ENCODE measurements at places on chromosomes 5 and 9.

GRCh38 chr5:65204966-65205365 lies 276.8 kb downstream of the ADAMTS6 start:
- DNase-seq, result no peak

GRCh38 chr9:86405926-86406325 lies 51.7 kb upstream of the TUT7 start:
- DNase-seq, result no peak

DNA sequence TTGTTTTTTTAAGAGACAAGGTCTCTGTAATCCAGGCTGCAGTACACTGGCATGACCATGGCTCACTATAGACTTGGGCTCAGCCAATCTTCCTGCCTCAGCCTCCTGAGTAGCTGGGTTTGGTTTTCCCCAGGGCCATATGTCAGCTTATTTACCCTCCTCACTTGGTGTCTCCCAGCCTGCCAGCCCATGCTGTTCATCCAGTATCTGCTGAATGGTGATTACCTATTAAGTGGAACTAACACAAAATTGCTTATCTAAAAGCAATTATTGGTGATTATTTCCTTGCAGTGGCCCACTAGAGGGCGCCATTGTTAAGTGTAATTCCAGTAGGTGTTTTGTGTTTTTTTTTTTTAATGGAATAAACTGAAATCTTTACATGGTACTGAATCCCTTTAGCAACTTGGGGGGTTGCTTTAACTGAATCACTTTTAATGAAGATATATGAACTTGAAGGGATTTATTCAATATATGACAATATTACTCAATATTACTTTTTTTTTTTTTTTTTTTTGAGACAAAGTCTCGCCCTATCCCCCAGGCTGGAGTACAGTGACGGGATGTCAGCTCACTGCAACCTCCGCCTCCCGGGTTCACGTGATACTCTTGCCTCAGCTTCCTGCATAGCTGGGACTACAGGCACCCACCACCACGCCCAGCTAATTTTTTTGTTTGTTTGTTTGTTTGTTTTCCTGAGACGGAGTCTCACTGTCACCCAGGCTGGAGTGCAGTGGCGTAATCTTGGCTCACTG lies 13.8 kb downstream of the EXOSC2 start:
- peak; percentile 53 for DNase-seq

- DNase-seq, result no peak
Observed at GRCh38 chr5:38831909-38832308, 13.9 kb upstream of the OSMR start.

DNA sequence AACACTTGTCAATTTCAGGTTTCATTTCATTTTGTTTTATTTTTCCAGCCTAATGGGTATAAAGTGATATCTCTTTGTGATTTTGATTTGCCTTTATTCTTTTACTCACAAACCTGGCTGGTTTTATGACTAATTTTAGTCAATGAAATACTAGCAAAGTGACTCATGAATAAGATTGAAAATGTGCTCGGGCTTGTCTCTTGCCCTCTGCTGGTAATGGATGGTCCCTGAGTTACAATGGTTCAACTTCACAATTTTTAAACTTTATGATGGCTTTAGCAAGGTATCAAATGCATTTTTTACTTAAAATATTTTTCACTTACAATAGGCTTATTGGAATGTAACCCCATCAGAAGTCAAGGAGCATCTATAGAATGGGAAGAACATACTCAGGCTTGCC lies 431.4 kb upstream of the CCNG1 start:
- no peak for DNase-seq

GRCh38 chr5:78543292-78543691 lies 105.3 kb downstream of the LHFPL2 start:
- no peak for DNase-seq

DNA sequence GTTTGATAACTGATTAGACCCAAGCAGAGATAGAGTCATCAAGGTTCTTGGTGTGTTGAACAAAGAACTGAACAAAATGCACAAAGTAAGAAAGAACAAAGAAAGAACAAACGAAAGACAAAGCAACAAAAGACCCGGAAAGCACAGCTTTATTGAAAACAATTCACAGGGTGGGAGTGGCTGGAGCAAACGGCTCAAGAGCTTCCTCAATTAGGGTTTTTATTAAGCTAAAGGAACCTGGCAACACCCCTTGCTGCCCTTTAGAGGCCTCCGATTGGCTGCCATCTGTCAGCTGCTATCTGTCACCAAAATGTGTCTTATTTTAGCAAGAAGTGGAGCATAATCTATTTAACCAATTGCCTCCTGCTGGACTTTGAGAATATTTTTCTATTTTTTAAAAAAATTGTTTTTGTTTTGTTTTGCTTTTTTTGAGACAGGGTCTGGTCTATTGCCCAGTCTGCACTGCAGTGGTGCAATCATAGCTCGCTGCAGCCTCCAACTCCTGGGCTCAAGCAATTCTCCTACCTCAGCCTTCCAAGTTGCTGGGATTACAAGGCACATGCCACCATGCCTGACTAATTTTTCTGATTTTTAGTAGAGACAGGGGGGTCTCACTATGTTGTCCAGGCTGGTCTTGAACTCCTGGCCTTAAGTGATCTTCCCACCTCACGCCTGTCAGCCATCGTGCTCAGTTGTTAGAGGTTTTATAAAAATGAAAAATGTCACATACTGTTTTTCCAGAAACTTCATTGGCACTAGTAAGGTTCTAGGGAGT lies 7.7 kb upstream of the ABO start:
- no peak for DNase-seq

- DNase-seq, result no peak
Observed at GRCh38 chr5:1001406-1002270, 7.0 kb upstream of the NKD2 start.

- no peak for DNase-seq
Observed at GRCh38 chr5:142869886-142870285, 99.7 kb downstream of the ARHGAP26 start.

DNA sequence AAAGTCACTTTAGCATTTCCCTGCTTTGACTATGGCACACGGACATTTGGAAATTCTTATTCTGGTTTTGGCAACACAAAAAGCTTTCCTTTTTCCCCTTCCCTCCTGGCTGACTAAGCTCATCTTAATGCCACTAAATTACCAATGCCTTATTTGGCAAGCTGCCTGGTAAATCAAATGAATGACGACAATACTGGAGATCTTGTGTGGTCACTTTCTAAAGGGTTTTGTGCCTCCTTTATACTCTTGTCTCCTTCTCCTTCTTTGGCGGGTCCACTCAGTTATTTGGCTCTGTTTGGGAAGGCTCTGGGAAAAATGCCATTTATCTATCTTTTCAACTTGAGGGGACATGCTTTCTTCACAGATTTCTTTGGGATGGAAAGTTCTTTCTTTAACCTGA lies 34.9 kb downstream of the SH3GL2 start:
- DNase-seq, result no peak

- DNase-seq, result no peak
Observed at GRCh38 chr9:33728613-33729012, 66.7 kb upstream of the PRSS3 start.

DNA sequence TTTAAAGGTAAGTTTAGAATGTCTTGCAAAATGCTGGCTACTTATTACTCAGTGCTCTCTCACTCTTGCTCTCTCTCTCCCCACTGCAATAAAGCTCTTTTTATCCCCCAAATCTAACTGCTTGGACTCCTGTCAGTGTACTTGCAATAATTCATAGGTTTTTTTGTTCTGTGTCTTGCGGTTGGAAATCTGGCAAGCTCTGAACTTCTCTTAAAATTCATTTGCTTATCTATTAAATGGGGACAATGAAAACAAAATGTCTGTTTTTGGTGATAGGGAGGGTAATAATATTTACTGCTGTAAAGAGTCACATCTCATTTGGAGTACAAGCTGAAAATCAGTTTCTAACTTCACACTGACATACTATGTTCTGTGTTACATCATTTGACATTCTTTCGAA lies 18.7 kb upstream of the OR13D1 start:
- DNase-seq, result no peak

DNA sequence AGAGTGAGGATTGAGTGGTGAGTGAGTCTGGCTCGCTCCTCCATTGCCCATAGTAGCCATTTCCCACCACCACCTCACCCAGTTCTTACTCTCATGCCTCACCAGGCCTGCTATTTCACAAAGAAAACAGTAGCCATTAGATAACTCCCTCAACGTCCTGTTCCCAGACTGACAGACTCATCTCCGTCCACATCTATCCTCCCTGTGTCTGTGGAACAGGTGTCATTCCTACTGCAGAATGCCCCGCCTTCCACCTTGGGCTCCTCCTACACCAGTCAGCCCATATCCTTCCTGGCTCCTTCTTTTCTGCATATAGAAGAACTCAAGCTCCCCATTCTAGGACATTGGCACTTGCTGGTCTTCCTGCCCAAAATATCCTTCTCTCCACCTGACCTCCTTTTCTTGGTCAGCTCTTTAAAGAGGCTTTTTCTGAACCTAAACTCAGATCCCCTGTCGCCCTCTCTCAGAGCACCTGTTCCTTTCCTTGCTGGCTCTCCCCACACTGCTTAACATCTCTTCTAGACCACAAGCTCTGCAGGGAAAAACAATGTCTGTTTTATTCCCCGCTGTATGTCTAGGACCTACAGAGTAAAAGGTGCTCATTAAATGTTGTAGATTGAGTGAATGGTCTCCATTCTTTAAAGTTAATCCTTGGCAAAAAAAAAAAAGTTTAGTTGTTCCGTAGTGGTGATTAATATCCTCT lies 3.2 kb downstream of the TNFAIP8 start:
- DNase-seq, result no peak

- no peak for DNase-seq
Observed at GRCh38 chr9:131418143-131419025, 24.5 kb downstream of the PRRC2B start.

GRCh38 chr5:59685793-59686192 lies 207.7 kb downstream of the PDE4D start:
- no peak for DNase-seq

DNA sequence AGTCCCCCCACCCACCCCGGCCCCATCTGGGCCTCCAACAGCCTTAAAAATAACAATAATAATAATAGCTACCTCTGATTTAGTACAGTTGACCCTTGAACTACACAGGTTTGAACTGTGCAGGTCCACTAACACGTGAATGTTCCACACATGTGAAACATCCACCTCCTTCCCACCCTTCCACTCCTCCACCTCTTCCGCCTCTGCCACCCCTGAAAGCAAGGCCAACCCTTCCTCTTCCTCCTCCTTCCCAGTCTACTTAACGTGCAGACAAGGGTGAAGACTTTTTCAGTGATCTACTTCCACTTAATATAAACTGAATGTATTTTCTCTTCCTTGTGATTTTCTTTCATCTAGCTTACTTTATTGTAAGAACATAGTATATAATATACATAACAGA lies 10.8 kb downstream of the PDGFRB start:
- DNase-seq, result no peak

DNA sequence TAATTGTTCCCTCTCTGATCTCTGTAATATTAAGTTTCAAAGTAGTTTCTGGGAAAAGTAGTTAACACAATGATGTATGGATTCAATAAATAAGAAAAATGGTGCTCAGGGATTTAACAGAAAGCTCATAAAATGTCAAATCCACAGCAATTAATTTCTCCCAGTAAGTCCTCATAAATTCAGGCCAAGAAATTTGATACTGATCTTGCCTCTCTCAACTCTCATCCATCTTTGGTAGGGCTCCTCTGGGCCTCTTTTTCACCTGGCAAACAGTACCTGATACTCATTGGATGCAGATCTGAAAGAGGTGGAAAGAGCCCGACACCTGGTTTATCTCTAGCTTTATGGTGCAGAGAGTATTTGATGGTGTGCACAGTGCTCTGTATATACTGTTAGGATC lies 106.1 kb downstream of the STK32A start:
- DNase-seq, result no peak

GRCh38 chr5:142845954-142846398 lies 75.8 kb downstream of the ARHGAP26 start:
- DNase-seq, result no peak

DNA sequence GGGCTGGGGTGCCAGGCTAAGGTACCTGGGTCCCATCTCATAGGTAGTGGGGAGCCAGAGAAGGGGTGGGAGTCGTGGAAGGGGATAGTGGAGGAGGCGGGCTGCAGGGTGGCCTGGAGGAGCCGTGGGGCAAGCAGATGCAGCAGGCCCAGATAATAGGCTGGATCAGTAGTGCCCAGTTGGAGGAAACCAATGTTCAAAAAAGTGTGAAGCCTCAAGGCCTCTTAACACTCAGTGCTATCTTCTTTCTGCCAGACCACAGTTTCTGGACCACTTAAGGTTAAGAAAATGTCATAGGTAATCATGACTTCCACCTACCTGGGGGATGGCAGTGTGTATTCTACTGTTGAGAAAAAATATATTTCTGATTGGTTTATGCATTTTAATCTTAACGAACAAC lies 63.3 kb upstream of the TGFBR1 start:
- no peak for DNase-seq

DNA sequence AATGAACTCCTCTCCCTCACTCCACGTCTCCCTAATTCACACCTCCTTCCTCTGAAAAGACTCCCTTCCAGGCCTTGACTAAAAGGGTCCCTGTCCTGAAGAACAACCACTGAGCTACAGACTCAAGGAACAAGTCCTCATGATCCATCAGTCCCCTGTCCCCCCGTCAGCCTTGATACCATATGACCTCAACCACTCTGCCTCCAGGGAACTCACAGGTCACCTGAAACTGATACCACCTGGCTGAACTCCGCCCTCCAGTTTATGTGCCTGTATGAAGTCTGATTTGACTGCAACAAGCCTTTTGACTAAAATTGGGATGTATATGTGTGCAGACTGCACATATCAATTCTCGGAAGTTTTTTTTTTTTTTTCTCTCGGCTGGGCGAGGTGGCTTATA lies 88.7 kb downstream of the UGCG start:
- no peak for DNase-seq

DNA sequence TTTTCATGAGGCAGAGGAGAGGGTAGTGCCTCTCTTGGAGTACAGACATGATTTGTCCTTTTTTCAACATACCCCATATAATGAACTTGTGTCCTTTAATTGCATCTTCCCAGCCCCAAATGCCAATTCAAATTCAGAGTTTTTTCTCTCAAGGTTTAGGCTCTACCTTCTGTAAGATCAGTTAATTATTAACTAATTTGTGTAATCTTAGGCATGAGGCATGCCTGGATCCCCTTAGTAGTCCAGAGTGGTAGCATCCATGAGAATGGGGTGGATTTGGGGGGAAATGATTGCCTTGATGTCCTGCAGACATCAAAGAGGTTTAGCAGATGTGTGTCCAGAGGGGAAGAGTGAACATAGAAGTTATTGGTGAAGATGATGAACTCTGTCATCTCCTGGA lies 533.3 kb downstream of the LRRC70 start:
- no peak for DNase-seq

DNA sequence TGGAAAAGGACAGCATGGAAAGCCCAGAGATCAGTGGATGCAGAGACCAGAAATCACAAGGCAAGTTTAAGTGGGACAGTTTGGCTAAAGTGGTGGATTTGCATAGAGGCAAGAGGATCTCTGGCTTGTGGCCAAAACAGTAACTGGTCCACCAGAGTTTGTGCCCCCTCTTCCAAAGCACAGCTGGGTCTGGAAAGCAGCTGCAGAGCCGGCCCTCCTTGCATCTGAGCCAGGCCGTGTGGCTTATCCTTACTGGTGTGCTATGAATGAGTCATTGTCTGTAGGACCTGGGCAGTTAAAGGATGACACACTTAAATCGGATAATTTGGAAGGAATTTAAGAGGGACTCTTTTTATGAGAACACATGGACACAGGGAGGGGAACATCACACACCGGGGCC lies 146.6 kb downstream of the PIP5K1B start:
- DNase-seq, result no peak

Data from stimulated activated CD4-positive, alpha-beta T cell treated with anti-CD3 and anti-CD28 coated beads, TNF-alpha, amount 100 ng/mL, for 1 hour (primary cell).